ENCODE measurements at places on chromosomes 5 and 9. TPM values are rescaled to one million over a fixed set of nuclear protein-coding genes. Genes with fewer than 3 reads are reported as not detected.

Gene GKAP1
- 1.5 TPM for total RNA-seq

DNA sequence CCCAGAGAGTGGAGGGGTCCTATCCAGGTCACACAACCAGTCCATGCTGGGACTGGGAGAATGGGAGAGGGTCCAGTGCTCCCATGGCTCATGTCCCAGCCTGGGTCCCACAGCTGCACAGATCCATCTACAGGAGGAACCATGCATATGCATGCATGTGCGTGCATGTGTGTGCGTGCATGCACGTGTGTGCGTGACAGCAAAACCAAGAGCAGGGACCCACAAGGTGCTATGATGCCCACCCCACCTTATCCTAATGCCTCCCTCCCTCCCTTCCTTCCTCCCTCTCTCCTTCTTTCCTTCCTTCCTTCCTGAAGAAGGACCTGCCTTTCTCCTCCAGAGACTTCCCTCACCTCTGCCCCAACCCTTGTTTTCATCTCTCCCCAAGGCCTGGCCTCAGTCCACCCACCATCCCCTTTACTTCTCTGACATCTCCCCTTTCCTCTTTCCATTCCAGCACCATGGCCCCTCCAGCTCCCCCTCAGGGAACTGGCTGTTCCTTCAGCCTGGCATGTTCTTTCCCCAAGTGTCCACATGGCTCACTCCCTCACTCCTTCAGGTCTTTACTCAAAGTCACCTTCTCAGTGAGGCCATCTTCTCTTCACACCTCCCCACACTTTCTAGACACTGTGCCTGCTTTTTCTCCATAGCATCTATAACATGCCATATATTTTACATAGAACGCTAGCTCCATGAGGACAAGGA is 21.8 kb downstream of the AQP7 start:
- H3K27ac ChIP-seq, result no peak overlapping the region
- H3K4me1 ChIP-seq, result no peaks in the 10 kb centered on the region
- no peaks in the 10 kb centered on the region for H3K27me3 ChIP-seq
- no peak for DNase-seq
- H3K4me3 ChIP-seq, result no peak overlapping the region

DNA sequence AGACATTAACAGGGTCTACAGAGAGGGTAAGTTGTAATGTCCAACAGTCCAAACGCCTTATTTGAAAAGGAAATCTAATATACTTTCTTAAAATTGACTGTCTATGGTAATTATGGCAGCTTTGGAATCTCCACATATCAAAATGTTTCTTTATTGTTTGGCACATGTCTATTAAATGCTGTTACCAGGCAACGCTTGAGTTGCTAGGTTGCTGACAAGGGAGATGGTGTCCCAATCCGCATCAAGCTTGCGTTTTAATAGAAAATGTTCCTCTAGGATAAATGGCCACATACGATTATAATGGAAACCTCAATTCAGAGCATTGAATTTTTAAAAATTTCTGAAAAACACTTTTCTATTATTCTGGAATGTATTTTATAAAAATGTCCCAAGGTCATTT is 9.2 kb downstream of the ANXA1 start:
- no peak for DNase-seq
- no peaks in the 10 kb centered on the region for H3K27me3 ChIP-seq
- peaks cover 7% of the 10 kb centered on the region for H3K4me1 ChIP-seq
- no peak overlapping the region for H3K27ac ChIP-seq

- peak overlapping the region; percentile 55 for H3K27ac ChIP-seq
- no peak overlapping the region for H3K4me3 ChIP-seq
- peak; percentile 47 for DNase-seq
- H3K27me3 ChIP-seq, result no peaks in the 10 kb centered on the region
- H3K36me3 ChIP-seq, result no peaks in the 10 kb centered on the region
Observed at GRCh38 chr5:144072518-144072927, 97.9 kb downstream of the YIPF5 start.

DNA sequence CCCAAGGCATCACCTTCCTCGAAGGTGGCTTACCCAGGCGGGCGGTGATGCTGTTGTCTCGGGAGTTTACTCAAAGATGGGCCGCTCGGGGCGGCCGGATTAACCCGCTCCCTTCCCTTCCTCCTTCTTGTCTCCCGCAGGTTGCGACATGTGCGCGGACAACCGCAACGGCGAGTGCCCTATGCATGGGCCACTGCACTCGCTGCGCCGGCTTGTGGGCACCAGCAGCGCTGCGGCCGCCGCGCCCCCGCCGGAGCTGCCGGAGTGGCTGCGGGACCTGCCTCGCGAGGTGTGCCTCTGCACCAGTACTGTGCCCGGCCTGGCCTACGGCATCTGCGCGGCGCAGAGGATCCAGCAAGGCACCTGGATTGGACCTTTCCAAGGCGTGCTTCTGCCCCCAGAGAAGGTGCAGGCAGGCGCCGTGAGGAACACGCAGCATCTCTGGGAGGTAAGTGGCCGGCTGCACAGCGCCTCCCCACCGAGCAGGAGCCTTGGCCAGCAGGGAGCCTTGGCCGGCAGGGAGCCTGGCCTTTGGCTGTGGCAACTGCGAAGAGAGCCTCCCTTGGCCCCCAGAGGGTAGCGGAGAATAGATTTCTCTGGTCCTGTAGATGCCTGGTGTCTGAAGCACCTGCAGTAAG is 10.6 kb downstream of the PRDM6 start:
- H3K4me3 ChIP-seq, result peak overlapping the region; percentile 74
- H3K27ac ChIP-seq, result no peak overlapping the region
- H3K4me1 ChIP-seq, result peaks cover 4% of the 10 kb centered on the region
- H3K36me3 ChIP-seq, result no peaks in the 10 kb centered on the region
- H3K27me3 ChIP-seq, result no peaks in the 10 kb centered on the region
- DNase-seq, result peak; percentile 77

DNA sequence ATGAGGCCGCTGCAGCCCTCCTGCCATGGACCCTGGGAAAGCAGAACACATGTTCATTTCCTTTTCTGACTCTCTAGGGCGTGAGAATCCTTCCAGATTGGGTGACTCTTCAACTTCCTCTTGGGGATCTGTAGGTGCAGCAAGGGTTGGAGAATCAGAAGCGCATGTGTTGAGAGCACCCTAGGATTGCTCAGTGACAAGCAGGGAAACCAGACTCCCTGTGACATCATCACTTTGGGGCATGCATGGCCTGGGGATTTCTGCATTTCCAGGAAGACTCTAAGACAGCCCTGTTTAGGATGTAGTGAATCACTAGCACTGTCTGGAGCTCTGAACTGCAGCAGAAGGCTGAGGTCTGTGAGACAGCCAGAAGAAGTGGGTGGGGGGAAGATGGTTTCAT is 15.1 kb upstream of the LCP2 start:
- no peak overlapping the region for H3K27ac ChIP-seq
- H3K4me3 ChIP-seq, result no peak overlapping the region
- H3K4me1 ChIP-seq, result no peaks in the 10 kb centered on the region
- no peaks in the 10 kb centered on the region for H3K36me3 ChIP-seq

- H3K27ac ChIP-seq, result no peak overlapping the region
- no peaks in the 10 kb centered on the region for H3K27me3 ChIP-seq
- H3K4me3 ChIP-seq, result no peak overlapping the region
Observed at GRCh38 chr5:59025734-59026133, 442.9 kb downstream of the RAB3C start.

All from osteoblast (primary cell).